ENCODE measurements at places on chromosomes 11 and 22.

DNA sequence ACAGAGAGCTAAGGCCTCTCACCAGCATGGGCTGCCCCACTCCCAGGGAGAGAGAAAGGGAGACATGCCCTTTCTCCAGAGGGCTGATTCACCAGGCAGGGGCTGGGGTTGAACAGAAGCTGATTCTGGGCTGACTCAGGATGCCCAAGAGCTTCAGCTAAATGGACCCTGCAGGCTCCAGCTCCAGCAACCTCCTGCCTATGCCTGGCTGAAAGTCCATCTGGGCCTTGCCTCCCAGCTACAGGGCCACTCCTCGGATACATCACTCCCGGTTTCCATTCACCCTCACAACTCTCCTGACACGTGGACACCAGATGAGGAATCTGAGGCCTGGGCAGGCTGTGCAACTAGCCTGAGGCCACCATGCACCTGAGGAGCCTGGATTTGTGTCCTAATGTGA is 215.5 kb downstream of the BUD13 start:
- no peak for DNase-seq

- DNase-seq, result no peak
These were observed 46.3 kb upstream of the TUB start for GRCh38 chr11:8034604-8035190.

DNA sequence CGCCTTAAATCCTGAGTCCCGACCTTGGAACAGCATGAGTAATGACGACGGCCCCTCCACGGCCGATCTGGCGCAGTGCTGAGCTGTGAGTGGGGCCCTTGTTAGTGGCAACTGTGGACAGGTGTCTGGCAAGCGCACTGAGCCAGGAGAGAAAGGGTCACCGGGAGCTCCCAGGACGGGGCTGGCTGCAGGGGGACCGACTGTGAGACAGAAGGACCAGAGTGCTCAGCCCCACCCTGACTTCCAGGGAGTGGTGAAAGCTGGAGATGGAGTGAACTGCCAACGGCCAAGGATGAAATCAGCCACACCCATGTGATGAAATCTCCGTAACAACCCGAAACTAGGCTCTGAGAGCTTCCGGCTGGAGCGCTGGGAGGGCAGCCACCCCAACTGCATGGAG is 228.6 kb downstream of the BRD1 start:
- DNase-seq, result no peak

- no peak for DNase-seq
These were observed 11.3 kb downstream of the MCAT start for GRCh38 chr22:43131773-43132501.

DNA sequence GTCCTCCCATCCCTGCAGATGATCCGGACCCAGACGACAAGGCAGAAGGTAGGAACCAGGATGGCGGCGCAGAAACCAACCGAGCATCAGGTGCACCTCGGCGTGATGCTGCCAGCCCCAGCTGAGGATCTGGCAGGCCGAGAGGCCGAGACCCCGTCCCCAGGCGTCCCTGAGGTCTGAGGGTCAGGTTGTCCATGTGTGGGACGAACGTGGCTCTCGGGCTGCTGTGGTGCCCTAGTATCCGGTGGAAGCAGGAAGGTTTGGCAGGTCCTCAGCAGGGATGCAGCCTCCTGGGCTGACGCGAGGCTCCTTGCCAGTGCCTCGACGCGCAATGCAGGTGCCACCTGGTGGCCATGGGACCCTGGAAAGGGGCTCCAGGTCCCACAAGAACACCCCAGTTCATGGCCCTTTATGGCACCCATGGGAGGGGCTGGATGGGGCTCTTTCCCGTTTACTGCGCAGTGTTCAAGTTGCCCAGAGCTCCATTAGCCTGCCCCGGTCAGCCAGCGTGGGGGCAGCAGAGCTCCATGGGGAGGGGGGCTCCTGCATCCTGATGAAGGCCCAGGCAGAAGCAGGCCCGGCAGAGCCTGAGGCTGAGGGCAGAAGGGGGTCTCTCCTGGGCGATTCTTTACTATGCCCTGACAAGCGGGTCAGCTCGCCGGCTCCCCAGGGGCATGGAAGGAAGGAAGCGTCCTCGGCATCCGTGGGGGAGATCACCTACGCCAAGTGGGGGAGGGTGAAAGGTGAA is 129.9 kb downstream of the CTTN start:
- no peak for DNase-seq

DNA sequence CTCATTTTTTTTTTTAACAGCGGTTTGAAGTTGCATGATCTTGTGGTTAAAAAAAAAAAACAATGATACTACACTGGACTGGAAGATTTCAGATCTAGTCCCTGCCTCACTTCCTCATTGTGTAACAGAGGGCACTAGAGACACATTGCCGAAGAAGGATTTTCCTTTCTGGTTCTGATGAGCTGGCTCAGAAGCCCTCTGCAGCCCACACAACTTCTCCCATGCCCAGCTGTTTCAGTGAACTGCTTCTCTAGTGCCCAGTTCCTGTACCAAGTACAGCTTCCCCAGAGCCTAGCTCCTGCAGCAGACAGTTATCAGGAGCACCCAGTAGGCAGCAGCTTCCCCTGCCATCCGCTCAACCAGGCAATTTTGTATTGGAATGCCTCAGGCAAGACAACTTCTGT is 29.5 kb upstream of the ANO5 start:
- DNase-seq, result no peak

GRCh38 chr22:46213052-46213451 is 37.0 kb downstream of the CDPF1 start:
- DNase-seq, result no peak

- DNase-seq, result no peak
These were observed 8.1 kb downstream of the SERHL2 start for GRCh38 chr22:42561856-42562255.

- no peak for DNase-seq
These were observed 90.4 kb upstream of the PARVA start for GRCh38 chr11:12287009-12287373.

DNA sequence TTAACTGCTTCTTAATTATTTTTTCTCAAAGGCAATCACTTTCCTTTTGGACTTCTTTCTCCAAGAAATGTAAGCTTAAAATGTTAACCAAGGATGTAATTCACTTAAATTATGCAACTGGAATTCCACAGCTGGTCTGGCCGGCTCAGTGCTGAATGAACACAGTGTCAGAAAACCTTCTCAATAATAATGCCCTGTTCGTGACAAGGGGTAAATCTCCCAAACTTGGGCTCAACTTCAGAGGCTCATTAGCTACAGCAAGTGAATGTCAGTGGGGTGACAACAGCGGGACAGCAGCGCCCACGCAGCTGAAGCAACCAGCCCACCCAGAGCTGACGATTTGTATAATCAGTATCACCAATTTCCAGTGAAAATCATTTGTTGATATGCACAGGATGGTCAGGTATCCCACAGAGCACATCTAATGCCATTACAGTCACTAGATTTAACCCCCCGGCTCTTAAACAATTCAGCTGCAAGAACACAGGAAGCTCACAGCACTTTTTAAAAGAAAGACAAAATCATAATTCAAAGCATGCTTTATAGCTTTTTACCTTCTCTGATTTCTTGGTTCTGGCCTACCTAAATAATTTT is 704.8 kb downstream of the DLG2 start:
- no peak for DNase-seq

DNA sequence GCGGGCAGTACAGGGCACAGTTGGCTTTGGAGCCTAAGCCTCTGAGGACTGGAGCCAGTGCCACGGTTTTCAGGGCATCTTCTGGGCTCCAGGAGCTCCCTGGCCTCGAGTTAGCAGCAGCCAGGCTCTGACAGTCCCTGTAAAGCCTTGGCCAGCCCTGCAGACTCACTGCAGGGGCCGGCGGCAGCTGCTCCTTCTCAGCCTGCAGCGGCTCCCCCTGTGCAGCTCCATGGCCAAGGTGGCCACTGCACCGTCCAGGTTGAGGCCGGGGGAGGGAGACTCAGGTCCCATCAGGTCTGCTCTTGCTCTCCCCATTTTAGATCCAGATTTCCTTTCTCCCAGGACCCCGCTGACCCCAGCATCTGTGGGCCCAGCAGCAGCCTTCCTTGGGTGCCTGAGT is 1461.1 kb downstream of the BRD1 start:
- no peak for DNase-seq

- no peak for DNase-seq
These were observed 4.4 kb downstream of the TMEM258 start for GRCh38 chr11:61787928-61788491.

Data from activated CD4-positive, alpha-beta T cell treated with anti-CD3 and anti-CD28 coated beads for 24 hours (primary cell).